ENCODE measurements at places on chromosomes 5 and 9. TPM values are rescaled to one million over a fixed set of nuclear protein-coding genes. Genes with fewer than 3 reads are reported as not detected.

- no peak for DNase-seq
Observed at GRCh38 chr5:53879708-53880323, 319.4 kb downstream of the NDUFS4 start.

The FKTN gene
- total RNA-seq = 21.1 TPM

- DNase-seq = no peak
Observed at GRCh38 chr5:111628901-111629300, 116.6 kb upstream of the STARD4 start.

The OR1Q1 gene
- total RNA-seq = not detected

The SLC4A9 gene
- total RNA-seq = not detected

The WNT8A gene
- total RNA-seq = not detected

The ZNF300 gene
- 7.7 TPM for total RNA-seq

DNA sequence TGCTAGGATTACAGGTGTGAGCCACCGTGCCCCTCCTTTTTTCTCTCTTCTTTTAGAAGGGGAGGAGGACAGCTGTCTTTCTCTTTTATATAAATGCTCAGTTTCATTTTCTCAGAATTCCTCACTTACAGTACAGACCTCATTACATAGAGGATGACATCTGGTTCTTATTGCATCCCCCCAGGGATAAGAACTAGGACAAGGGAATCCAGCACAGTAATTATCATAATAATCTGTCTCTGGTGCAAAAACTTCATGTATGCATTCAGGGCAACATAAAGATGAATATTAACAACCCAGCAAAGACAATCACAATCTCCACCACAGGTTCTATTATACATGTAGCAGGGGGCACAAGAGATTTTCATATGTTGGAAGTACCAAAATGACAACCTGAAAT lies 5.1 kb downstream of the SPZ1 start:
- DNase-seq = no peak

DNA sequence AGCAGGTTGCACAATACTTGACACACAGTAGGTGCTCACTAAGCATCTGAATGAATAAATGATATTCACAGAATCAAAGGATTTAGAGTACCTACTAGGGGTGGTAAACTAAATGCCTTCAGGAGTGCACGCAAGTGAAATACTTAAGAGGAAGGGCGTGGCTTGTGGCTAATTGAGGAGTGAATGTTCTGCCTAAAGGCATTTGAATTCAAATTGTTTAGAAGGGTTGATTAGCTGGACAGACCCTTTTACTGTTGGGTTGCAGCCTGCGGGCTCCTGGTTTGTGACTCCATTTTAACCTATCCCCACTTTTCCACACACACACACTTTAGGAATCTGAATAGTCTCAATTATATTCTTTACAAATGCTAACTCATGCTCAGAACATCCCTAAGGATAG lies 63.1 kb downstream of the PPP2R2B start:
- DNase-seq = no peak

DNA sequence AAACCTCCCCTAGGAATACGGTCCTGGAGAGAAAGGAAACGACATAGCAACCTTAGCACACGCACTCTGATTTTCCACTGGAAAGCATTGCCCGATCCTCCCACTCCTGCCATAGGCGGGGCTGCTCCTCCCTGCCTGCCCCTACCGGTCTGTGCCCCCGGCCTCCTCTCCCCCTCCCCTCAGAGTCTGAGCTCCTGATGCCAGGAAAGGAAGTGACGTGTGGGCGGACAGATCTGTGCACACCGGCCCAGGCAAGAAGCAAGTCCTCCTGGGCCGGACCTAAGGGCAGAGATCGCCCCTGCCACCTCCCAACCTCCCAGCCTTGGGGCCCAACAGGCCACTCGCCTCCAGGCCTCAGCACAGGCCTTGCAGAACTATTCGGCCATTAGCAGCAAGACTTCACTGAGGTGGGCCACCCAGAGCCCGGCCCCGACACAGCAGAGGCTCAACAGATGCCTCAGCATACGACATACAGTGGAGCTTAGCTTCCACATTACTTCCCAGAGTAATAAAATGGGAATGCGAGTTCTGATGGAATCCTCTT lies 7.2 kb downstream of the NINJ1 start:
- no peak for DNase-seq

The LCN15 gene
- not detected for total RNA-seq

GRCh38 chr5:119131530-119132304 lies 60.8 kb downstream of the DMXL1 start:
- DNase-seq = no peak

DNA sequence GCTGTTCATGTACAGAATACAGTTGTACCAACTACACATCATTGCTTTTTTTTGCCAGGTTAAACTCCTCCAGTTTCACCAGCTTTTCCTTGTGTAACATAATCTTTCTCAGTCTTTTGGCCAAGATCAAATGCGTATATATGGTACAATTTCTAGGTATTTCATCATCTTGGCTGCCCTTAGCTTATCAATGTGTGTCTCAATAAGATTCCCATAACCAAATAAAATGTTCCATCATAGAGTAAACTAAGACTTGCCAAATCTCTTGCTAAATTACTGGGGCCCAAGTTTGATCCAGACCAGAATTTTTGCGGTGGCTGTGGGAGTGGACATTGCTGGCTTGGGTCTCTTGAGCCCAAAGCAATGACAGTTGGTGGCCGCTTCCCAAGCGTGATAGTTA lies 24.3 kb upstream of the ERBIN start:
- no peak for DNase-seq

DNA sequence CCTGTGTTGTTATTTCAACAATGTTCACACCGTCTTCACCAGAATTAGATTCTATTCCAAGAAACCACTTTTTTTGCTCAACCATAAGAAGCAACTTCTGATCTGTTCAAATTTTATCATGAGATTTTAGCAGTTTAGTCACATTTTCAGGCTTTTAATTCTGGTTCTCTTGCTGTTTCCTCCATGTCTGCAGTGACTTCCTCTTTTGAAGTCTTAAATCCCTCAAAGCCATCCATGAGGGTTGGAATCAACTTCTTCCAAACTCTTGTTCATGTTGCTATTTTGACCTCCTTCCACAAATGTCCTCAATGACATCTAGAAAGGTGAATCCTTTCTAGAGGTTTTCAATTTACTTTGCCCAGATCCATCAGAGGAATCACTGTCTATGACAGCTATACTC lies 25.7 kb upstream of the ENTREP1 start:
- DNase-seq = no peak

The SLC34A1 gene
- total RNA-seq = not detected

GRCh38 chr5:133760532-133760931 lies 148.2 kb upstream of the FSTL4 start:
- DNase-seq = no peak

- DNase-seq = no peak
Observed at GRCh38 chr5:172583931-172584511, 57.0 kb upstream of the NEURL1B start.

DNA sequence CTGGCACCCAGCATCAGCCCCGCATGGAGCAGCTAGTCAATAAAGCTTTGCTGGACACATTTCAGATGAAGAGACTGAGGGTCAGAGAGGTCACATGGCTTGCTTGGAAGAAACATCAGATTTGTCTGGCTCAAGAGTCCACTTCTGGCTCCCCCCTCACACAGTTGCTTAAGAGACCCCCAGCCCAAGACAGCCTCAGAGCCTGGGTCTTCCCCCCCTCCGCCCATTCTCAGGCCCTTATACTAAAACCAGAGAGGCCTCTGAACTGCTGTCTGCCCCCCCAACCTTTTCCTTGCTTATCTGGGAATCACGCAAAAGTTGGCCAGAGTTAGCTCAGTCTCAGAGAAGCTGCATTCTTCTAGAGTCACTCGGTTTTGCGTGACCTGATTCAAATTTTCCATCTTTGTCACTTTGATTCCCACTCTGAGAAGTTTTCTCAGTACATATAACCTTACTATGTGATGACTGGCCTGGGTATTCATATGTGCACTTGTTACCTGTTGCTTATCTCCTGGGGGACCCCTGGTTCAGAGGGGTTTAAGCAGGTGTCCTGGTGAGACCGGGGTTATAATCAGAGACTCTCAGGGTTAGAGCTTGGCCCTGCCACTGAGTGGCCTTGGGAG lies 145.4 kb upstream of the IER5L start:
- DNase-seq = no peak

The NR2F1 gene
- total RNA-seq = 4.3 TPM

The TMC1 gene
- not detected for total RNA-seq

DNA sequence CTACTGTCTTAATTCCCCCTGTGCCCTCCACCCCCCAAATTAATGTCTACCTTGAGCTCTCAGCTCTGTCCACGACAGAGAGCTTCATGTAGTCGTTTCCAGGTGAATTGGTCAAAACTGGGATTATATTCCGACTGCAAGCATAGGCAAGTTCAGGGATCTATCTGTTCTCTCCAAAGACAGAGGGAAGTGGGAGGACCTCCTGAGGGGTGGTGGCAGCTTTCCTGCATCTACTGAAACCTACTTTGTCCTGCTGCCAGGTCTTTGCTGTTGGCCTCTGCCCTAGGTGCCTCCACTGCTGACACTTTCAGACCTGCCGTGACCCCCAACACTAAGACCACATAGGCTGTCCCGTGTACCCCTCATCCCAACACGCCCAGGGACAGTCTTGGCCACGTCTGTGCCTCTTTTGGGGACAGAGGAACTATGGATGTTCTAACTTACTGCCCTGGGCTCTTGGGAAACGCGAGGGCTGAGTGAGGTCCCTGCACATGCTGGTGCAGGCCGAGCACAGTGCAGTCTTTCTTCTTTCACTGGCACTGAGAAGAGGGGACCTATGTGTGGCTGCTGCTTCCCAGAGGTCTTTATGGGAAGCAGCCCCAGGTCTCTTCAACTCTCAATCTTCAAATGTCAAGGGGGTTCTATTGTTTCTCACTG lies 125.6 kb downstream of the NTRK2 start:
- no peak for DNase-seq

DNA sequence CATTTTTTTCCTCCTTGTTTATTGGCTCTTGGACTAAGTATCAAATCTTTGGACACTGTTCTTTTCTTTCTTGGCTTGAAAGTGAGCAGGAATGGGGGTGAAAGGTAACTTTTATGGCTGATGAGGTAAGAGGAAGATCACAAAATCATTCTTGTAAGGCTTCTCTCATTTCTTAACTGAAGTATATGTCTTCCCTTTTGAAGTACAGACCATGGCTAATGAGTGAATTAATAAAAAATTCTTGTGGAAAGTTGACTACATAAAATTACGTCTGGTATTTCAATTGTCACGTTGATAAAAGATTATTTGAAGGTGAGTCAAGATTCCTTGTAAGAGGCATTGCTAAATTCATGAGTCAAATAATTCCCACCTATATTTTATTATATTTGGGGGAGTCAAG lies 25.1 kb downstream of the VCAN start:
- peak; percentile 66 for DNase-seq

The C9orf78 gene
- 37.8 TPM for total RNA-seq

- DNase-seq = peak; percentile 38
Observed at GRCh38 chr5:118863345-118863744, 125.0 kb downstream of the DTWD2 start.

The RGS7BP gene
- total RNA-seq = 0.07 TPM

The TRAF1 gene
- total RNA-seq = 4.2 TPM

The CTXN3 gene
- not detected for total RNA-seq

GRCh38 chr9:211036-211435 lies 3.6 kb upstream of the DOCK8 start:
- no peak for DNase-seq

The TAF1L gene
- 0.02 TPM for total RNA-seq

The DBH gene
- total RNA-seq = not detected

- no peak for DNase-seq
Observed at GRCh38 chr5:33531824-33532223, 91.1 kb downstream of the TARS1 start.

- DNase-seq = no peak
Observed at GRCh38 chr5:50724-51499, 41.1 kb upstream of the PLEKHG4B start.

GRCh38 chr9:21815643-21816042 lies 13.2 kb downstream of the MTAP start:
- no peak for DNase-seq

DNA sequence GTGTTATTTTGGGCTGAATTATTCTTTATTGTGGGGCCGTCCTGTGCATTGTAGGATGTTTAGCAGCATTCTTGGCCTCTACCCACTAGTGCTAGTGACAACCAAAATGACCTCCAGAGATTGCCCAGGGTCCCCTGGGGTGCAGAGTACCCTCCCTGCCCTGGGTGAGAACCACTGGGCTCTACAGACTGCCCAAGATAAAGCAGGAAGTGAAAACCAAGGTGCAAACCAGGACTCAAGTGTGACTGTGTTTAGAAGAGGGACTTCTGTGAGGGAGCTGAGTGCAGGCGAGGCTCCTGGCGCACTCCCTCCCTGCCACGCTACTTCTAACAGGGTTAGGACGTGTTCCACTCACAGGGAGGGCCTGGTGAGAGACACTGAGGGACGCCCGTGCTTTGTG lies 41.6 kb downstream of the USP20 start:
- DNase-seq = no peak

- DNase-seq = no peak
Observed at GRCh38 chr9:103942651-103943050, 151.5 kb upstream of the SMC2 start.

DNA sequence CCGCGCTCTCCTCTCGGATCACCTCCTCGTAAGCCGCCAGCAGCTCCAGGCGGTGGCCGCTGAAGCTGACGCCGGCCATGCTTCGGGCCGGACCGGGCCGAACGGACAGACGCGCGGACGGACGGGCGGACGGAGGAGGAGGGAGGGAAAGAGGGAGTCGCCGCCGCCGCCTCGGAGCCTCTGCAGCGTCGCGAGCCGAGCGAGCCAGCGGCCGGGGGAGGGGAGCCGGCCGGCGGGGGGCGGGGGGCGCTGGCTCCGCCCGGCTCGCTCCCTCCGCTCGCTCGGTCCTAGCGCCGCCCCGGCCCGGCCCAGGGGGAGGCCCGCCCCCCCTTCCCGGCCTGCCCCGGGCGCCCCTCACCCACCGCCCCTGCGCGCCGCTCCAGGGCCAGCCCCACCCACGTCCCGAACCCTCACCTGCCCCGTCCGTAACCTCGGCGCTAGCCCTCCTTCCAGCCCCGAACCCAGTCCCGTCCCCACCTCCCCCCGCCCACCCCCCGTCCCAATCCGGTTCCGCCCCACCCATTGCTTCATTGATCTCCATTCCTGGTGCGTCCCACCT lies at the start of gene DBN1:
TSS of gene DBN1 (minus strand) at position 192 of the 559 bp plus-strand sequence. CDS start at position 79, 113 bp downstream.
- DNase-seq = no peak

The CCDC171 gene
- 2.0 TPM for total RNA-seq

DNA sequence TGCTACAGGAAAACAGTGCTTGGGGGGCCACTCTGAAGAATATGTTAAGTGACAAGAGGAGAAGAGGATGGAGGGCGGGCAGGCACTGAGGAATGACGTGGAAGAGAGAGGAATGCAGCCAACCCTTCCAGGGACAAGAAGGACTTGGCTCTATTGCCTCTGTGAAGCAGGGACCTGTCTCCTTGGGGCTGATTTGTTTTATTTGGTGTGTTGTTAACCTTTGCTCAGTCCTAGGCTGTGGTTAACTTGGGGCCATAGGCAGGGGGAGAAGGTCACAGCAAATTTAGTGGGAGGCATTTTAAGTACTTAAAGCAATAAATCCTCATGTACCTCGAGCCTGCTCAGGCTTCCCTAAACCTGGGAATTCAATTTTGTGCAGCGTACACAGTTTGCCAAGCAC lies 39.9 kb downstream of the KIF4B start:
- no peak for DNase-seq

- DNase-seq = no peak
Observed at GRCh38 chr5:16933337-16933736, 2.8 kb downstream of the MYO10 start.
